Type B pancreatic cell (in vitro differentiated cells): ENCODE measurements at places on chromosomes 5 and 9. TPM values are rescaled to one million over a fixed set of nuclear protein-coding genes. Genes with fewer than 3 reads are reported as not detected.

The KIF27 gene
- total RNA-seq: 9.3 and 13.3 TPM in 2 replicates

The PCDHB8 gene
- total RNA-seq: 0.99 and 3.9 TPM in 2 replicates

DNA sequence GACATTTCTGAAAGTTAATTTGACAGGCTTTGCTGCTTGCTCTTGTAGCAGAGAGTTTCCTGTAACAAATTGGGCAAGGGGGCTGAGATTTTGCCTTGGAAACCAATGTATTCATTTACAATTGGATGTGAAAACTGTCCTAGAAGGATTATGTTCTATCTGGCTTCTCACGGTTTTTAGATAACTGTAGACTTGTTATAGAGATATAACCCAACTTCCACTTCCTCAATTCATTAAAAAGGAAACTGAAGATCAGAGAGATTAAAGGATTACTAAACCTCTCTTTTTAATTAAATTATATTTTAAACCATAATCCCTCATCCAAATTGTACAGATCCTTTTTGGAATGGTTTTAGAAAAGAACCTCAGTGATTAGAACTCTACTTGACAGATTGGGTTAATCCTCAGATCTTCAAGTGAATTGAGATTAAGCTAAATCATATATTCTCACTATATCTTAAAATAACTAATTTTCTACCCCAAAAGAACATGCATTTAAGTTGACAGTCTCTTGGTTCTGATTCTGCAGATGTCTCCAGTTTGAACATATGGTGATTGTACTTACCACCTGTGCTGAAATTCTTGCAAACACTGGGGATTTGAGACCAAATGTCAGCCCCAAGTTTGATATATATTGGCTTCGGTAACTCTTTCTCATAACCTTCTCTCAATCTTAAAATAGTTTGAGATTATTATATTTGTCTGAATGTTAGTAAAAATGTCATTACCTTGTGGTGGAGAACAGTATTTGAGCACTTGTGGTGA is 130.1 kb upstream of the C9orf72 start:
- DNase-seq: no peak

DNA sequence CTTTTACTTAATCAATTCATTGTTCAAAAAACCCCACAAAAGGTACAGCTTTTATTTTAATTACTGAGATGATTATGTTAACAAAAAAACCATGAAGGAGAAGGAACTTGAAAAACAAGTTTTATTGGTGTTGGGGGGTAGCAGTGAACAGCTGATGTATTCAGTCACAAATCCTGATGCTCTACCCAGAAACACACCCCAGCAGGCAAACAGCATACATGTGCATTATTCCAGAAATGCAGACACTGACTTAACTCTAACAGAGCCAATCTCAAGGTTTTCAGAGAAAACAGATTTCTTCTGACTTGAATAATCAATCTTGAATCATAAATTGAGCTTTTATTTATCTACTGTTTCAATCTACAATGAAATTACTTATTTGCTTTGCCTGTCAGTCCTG is 175.2 kb downstream of the ZSWIM6 start:
- no peak for DNase-seq

GRCh38 chr9:103364753-103365152 is 369.6 kb downstream of the CYLC2 start:
- DNase-seq: no peak

The ROR2 gene
- total RNA-seq: 7.4 and 48.9 TPM in 2 replicates

The NTNG2 gene
- total RNA-seq: 2.6 and 4.0 TPM in 2 replicates

The MLANA gene
- total RNA-seq: 12.1 TPM in 1 of 2 replicates, not detected in the other

DNA sequence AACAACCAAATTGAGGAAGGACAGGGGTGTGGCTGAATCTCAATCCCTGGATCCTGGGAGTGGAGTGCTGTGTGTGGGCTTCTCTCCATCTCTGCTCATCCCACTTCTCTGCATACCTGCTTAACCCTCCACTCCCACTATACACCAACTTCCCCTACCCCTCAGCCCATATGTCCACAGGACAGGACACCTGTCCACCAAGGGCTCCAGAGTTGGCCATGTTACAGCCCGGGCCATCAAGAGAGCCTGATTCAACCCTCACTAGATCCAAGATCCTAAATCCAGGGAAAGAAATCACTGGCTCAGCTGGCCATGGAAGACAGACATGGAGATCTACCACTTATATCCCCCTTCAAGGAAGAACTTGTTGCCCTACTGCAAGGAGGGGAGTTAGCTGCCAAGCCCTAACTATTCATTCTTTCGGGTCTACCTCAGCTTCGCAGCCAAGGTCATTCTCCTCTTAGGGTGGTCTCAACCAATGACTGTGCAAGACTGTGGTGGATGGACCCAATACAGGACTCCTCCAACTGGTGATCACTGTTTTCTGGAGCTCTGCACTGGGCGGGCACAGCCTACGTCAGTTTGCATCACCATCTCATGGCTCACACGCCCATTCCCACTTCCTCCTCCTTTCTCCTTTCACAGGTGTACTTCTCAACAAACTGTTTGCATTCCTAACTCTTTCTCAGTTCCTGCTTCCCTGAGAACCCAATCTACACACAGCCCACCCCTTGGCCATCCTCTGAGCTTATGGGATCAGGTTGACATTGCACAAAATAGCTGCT is 53.7 kb upstream of the ZBTB43 start:
- no peak for DNase-seq

DNA sequence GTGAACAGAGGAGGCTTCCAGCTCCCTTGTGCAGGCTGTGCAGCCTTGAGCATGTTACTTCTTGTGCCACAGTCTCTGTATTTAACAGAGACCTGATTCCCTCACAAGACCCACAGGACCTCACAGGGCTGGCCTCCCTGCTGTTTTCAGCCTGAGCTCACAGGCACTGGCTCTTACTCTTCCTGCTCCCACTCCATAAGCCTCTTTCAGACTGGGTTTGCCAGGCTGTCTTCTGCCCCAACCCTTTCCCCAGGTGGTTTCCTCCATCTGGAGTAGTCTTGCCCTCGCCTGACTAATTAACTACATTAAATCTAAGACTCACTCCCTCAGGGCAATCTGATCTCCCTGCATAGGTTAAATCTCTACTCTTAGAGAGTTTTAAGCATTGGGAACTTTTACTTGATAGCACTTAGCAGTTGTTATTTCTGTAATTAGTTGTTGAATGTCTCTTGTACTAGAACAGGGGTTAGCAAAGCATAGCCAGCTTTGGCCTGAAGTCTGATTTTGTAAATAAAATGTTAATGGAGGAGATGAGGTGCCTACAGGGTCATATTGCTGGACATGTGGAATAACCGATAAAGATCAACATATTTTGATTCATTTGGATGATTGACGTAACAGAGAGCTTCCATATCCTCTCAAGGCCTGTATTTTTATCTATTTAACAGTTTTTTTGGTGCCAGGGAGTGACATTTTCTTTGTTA is 28.6 kb upstream of the SPATA31E1 start:
- no peak for DNase-seq

- no peak for DNase-seq
These were observed 922.2 kb upstream of the SEMA6A start for GRCh38 chr5:117496801-117497200.

- DNase-seq: no peak
These were observed 14.2 kb upstream of the JAKMIP2 start for GRCh38 chr5:147796556-147797308.

DNA sequence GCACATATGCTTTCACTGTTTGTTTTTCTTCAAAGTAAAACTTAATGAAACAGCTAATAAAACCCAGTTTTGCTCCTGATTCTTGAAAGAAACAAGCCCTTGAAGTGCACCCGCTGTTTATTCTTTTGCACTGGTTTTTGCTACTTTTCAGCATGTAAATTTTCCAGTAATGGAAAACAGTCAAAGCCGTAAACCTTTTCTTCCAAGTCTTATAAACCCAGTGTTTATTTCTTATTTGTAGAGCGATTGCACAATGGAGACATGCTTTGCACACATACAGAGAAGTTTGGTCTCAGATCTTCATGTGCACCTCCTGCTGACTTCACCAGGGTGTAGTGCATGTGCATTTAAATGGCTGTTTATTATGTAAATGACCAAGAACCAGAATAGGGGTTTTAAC is 51.8 kb downstream of the ATG10 start:
- DNase-seq: no peak

DNA sequence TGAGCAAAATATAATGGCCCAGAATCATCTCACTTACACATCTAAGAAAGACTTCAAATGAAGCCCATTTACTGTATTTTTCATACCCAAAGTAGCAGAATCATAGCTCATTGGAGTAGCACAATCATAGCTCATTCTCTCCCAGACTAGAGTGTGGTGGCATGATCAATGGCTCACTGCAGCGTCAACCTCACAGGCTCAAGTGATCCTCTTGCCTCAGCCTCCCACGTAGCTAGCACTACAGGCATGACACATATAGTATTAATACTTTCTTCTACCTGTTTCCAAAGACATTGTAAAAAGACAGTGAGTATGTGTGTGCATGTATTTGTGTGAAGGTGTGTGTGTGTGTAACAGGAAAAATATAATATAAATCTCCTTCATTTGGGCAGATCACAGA is 1247.9 kb upstream of the ACO1 start:
- DNase-seq: no peak

DNA sequence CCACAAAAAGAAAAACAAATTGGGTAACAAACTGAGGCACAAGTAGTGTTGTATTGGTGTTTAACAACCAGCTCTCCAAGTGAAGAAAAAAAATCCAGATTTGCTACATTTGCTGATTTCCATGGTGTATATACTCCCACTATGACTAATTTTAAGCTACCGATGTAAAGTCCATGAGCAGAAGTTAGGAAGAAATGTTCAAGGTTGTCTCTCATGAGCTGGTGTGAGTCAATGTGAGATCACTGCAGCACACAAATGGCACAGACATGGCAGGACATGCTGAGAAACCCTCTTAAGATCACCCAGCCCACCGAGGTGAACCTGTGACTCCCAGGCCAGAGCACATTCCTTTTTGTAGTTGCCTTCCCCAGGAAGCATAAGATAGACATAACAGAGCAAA is 36.2 kb downstream of the SLC44A1 start:
- DNase-seq: no peak

- no peak for DNase-seq
These were observed 39.8 kb downstream of the SLC46A2 start for GRCh38 chr9:112850840-112851239.

The C9orf50 gene
- total RNA-seq: not detected in 2 replicates

DNA sequence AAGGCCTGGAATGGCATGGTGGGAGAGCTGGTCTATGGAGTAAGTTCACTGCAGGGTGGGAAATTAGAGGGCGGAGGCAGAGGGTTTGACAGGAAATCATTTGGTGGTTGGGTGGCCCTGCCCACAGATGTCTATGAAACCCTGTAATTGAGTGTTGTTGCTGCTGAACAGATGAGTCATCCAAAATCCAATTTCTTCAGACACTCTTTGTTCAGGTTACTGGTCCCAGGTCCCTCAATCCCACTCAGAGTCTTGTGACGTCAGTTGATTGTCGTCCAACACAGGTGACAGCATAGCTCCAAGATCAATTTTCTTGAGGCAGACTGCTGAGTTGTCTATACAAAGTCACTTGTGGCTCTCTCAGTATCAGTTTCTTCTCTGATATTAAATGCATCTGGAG is 208.6 kb downstream of the GRIA1 start:
- no peak for DNase-seq

The ORM2 gene
- not detected in 2 replicates for total RNA-seq

GRCh38 chr5:139148986-139149385 is 49.2 kb downstream of the SIL1 start:
- DNase-seq: no peak

The UBAP2 gene
- 50.7 and 55.8 TPM in 2 replicates for total RNA-seq

The TESK1 gene
- 30.6 and 42.4 TPM in 2 replicates for total RNA-seq

- peak; percentile 61 for DNase-seq
These were observed 18.1 kb upstream of the COL5A1 start for GRCh38 chr9:134623258-134624066.

DNA sequence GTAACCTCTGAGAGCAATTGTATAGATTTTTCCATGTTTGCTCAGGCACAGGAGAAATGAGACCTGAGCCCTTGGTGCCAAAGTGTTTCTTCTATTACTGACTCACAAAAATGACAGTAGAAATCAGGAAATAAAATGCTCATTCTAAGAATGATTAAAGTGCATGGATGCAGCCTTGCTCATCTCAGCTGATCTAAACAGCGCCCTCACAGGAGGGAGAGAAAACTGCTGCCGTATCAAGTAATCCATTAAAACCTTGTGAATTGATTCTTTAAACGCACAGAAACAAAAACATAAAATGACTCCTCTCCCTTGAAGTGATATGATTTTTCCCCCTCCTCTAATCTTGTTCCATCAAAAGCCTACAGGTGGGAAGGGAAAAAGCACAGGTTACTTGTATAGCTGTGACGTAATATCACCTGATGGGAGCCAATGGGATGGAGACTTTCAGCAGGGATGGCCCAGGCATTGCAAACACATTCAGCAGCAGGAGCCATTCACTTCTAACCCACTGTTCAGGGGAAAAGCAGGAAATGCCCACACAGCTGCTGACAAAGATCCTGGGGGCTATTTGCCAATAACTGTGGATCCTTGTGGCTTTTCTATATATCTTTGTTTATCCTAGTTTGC is 76.7 kb downstream of the PLCXD3 start:
- DNase-seq: no peak
